ENCODE measurements at places on chromosomes 4 and X.
A peak's percentile ranks its signal among the peaks of the same experiment; 100 is the strongest.

GRCh38 chr4:141711211-141711610, 74.8 kb downstream of the IL15 start:
- no peak for DNase-seq

GRCh38 chrX:38864165-38864564, 62.9 kb downstream of the MID1IP1 start:
- DNase-seq: no peak

DNA sequence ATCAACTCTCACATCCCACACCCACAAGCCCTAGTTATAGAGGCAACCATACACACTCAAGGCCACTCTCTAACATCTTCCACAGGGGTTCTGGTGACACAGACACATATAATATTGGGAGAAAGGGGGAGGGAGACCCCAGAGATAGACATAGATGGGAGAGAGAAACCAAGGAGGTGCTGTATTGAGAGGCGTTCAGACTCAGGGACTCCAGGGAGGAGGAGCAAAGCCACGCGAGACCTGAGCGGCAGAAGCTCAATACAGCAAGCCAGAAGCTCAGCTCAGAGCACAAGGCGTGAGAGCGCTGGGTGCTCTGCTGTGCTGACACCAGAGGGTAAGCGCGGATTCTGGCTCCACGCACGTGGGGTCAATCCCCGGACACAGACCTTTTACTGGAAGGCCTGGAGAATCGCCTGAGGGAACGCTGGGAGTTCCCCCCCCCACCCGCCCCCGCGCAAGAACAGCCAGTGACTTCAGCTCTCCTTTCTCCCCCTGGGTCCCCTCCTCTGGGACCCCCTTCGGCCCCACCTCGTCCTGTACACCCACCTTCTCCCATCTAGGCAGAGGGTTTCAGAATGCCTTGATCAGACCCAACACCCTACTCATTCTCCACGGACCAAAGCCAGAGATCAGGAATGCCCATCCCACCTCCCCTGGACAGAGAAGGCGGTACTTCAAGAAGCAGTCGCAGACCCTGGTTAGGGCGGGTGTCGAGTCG, 8.7 kb downstream of the MSX1 start:
- DNase-seq: no peak

DNA sequence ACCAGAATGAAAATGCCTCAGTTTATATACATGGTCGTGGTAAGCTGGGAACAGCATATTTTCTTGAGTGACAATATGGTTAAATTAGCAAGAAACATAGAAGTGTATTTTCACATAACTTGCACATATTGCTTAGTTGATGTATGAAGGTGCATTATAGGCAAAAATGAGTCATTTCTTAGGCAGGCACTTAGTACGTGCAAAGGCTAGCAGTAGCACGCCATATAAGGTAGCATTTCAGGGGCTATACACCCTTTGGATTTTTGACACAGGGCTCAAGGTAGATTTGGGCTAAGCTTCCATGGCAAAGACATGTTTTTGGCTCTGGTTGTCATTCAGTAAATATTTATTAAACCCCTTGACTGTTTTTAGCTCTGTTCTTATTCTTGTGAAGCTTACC, 33.1 kb downstream of the PCDH7 start:
- no peak for DNase-seq

DNA sequence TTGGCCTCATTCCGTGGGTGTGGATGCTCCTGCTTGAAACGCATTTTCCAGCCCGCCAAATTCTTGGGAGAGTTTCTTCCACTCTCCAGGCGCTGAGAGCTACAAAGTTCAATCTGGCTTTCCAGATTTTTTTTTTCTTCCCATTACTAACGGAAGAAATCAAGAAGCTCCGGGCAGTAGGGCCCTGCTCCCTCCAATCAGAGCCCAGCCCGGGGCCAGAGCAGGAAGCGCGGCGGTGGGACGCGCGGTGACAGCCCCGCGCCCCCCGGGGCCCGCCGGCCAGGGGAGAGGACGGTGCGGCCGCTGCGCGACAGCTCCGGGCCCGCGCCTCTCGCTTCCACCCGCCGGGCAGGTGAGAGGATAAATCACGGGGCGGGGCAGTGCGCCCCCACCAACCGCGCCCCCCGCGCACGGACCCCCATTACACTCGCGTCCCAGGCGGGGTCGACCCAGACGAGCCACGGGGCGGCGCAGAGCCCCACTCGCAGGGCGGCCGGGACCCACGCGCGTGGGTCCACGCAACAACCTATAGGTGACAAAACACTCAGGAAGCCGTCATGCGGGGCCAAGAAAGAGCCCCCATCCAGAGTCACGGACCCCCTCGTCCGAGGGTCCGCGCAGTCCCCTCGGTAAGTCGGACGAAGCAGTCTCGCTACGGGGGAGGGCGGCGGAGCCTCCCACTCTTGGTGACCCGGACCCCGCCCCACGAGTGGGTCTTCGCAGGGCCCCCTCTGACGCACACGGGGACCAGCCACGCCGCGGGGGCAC, 868 bp downstream of the AFAP1 start:
- DNase-seq: no peak

DNA sequence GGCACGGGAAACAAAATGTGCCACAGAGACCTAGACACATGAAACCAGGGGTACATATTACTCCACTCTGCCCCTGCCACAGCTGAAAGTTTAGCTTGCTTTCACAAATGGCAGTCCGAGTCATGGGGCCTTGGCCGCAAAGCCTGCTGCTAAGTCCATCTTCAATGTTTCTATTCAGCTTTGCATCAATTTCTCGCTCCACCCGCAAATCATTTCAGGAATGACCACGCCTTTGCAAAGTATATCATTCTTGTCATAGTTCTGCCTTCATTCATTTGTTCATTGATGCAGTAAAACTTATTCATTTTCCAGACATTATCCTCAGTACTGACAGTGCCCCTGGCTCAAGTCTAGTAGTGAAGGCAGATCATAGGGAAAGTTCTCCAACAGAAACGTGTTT, 9.5 kb downstream of the PLAC8 start:
- no peak for DNase-seq

DNA sequence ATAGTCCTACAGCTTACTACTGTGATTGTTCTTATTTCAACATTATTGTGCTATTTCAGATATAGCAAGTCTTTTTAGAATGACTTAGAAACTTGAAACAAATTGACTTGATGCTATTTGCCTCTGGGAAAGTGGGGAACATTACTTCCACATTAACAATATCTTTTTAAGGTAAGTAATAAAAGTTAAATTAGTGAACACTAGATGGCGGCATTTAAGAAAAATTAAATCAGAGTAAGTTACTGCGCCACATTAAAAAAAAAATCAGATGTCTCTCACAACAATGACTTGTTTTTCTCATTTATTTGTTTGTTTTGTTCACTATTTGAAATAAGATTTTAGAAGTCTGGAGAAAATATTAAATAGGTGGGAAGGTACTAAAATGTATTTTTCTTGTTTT, 1026.9 kb upstream of the SLIT2 start:
- DNase-seq: peak; percentile 9

DNA sequence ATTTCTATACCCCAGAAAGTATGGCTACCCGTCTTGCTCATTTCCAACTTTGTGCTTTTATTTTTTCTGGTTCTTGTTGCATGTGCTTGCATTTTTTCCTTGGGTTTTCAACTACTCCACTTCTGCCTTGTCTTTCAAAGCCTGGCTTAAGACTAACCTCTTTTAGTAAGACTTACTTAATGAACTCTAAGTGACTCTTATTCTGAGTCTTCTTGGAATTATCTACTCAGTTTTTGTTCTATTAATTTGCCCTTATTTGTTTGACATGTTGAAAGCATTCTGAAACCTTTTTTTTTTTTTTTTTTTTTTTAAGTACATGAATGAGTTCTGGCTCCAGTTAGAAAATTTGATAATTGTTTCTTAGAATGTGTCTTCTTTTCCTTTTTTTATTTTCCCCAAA, 74.8 kb downstream of the SLIT2 start:
- no peak for DNase-seq

GRCh38 chr4:120864969-120865368, 57.6 kb downstream of the PRDM5 start:
- DNase-seq: no peak

GRCh38 chr4:54077812-54078211, 13.4 kb upstream of the CHIC2 start:
- no peak for DNase-seq

GRCh38 chrX:12961196-12961718, 13.7 kb upstream of the TMSB4X start:
- DNase-seq: no peak

DNA sequence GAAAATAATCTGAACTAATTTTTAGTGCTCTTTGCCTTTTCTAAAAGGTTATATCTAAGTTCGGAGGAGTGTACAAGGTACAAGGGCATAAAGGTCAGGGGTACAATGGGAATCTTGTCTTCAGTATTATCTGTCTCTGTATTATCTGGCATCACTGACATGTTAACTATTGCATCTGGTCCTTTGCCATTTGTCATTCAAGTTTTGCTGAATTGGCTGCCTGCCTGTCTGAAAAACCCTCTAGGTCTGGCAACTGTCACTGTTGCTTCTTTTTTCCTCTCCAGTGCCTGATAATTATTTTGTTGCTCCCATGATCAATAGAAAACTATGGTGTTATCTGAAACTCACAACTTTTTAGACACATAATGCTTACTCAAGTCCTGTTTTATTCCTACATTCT, 112.5 kb upstream of the STK26 start:
- no peak for DNase-seq

- no peak for DNase-seq
Measured at GRCh38 chr4:2175990-2176698, 65.8 kb downstream of the HAUS3 start.

DNA sequence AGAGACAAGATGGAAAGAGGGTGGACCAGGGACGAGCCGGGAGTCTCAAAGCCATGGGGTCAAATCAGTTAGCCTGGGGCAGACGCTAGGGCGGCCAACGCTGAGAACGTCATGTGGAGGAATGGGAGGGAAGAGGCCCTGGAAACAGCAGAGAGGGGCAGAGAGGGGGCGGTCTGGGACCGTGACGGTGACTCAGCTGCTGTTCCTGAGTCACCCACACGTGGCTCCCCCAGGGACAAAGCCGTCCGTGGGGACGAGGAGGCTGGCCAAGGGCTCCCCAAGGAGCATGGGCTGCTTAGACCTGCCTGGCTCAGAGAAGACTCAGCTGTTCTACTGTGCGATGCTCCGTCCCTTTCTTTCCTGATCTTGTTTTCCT, 108.4 kb upstream of the LRPAP1 start:
- no peak for DNase-seq

GRCh38 chr4:32624943-32625603, 1904.9 kb downstream of the PCDH7 start:
- no peak for DNase-seq

GRCh38 chrX:2385224-2385623, 115.6 kb downstream of the DHRSX start:
- no peak for DNase-seq

- DNase-seq: no peak
Measured at GRCh38 chr4:1379351-1379781, 26.9 kb downstream of the NKX1-1 start.

Data from forelimb muscle (tissue), 1 donor.